ENCODE measurements at places on chromosomes 6 and 20.

GRCh38 chr20:60031107-60031506, 72.9 kb downstream of the CDH26 start:
- DNase-seq, result no peak

- no peak for DNase-seq
Measured at GRCh38 chr6:129402244-129402643, 307.7 kb downstream of the ARHGAP18 start.

GRCh38 chr6:38116248-38116647, 296.7 kb downstream of the ZFAND3 start:
- DNase-seq, result no peak

DNA sequence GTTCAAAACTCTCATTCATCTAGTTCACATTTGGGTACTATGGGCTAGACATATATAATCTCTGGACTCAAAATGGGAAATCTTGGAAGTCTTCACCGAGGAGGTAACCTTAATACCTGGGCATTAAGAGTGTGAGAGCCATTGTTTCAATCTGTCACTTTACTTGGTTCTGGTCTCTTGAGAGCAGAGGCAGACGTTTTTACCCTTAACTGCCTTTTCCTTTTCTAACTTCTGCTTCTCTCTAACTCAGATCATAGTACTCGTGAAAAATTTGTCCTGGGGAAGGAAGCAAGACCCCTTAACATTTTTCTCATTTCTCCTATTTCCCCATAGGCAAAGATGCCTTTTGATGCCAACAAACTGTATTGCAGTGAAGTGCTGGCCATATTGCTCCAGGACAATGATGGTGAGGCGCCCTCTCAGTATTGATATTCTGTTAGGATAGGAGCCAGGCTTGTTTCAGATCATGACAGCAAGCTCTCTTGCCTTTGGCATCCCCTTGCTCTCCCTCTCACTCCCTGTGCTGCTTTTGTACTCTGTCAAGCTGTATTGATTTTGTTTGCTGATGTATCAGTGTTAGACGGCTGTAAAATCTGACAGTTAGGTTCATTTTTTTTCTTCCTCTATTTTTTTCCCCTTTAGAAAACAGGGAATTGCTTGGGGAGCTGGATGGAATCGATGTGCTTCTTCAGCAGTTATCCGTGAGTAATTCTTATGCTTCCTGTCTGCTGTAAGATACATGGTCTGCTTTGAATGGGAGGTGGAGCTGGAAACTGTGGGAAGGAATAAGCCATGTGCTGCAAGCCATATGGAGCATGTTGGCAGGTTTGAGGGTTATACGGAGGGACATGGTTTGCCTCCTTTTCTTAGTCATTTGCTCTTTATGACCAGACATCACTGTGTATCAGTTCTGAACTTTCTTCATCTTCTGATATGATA, 83.5 kb downstream of the CTNNBL1 start:
- DNase-seq, result no peak

DNA sequence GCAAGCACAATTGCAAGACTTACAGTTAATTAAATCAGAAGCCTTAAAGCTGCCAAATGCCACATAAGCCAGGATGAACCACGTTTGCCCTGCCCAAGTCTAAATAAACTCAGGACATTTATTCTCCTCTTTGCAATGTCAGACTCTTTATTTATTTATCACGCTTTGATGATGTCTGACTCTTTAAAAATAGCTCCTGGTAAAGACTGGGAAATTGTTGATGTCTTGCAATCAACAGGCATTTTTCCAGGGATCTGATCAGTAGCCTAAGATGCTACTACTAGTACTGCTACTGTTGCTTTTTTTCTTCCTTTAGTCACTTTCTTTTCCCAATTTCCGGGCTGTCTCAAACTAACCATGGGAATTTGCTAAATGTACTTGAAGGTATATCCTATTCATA, 365.8 kb upstream of the MARCKS start:
- no peak for DNase-seq

GRCh38 chr6:170317718-170318117, 11.2 kb downstream of the FAM120B start:
- no peak for DNase-seq

DNA sequence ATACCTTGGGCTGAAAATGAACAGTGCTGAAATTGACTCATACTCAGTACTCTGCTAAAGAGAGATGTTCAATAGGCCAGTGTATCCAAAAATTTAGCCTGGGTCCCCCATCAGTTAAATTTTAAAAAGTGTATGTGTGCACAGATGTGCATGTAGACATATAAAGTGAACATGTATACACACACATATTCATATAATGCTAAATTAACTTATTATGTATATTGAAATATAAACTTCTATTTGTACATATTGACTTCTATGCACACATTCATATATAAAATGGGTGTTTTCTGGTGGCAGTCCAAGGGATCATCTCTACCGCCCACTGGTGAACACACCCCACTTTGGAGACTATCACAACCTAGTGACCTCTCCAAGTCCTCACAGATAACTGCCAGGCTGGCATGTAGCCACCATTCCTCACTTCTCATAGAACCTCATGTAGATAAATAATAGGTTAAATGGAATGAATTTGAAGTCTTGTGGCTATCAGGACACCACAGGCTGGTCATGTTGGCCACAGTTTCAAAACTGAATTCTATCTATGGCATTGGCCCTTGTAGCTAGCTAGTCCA, 8.8 kb downstream of the SLC22A16 start:
- no peak for DNase-seq

DNA sequence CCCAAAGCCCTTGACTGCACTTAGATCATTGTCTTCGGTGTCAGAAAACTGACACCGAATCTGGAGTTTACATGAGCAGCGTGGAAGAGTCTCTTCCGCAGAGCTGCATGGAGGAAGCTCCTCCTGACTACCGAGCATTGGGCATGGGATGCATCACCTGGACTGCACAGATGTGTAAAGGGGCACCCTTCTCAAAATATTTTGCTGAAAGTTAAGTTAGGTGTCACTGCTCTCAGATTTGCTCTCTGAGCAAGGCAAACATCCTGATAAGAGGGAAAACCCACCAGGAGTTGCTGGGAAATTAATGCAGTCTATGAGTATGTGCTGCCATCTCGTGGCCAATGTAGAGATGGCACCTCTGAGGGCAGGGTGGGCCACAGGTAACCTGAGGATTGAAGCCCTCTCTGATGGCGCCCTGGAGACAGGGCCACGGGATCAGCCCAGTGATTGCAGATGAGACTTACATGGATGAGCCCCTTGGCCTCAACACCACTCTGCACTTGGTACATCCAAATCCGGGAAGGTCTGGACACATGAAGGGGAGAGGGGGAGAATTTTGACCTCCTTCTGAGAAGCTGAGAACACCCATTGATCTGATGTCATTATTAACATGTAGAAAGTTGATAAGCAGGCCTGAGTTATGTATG, 129.9 kb downstream of the LPA start:
- peak; percentile 41 for DNase-seq

GRCh38 chr6:158816803-158817727, 2.1 kb downstream of the EZR start:
- DNase-seq, result peak; percentile 33

GRCh38 chr6:52392944-52393343, 27.2 kb upstream of the EFHC1 start:
- peak; percentile 10 for DNase-seq

DNA sequence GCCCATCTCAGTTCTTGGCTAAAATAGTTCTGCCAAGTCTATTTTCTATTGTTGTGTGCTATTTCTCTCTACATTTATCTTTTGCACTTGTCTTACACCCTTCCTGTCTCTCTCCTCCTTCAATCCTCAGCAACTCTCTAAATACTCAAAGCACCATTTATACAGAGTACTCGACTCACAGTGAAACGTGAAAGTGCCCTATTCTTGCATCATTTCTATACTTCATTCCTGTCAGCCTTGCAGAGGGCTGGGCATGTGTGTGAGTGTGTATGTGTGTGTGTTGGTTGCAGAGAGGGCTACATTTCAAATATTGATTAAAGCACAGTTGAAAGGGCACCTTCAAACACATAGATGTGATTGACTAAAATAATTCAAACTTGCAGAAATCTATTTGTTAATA, 373.2 kb upstream of the MANEA start:
- DNase-seq, result no peak

DNA sequence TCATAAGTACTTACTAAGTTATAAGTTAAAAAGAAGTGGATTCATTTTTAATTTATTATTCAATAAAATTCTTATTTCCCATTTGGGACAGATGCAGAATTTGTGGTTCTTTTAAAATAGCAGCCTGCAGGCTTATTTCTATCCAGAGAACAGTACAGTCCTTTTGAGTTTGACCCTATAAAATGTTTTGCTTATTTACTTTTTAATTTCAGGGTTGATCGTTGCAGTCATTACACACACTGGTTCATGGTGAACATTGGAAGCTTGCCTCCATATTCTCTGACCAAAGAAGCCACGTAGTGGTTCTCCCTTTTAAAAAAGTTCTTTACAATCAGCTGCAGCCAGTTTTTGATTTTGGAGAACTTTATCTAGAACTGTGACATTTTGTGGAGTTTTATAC, 122.9 kb upstream of the PDE7B start:
- DNase-seq, result no peak

DNA sequence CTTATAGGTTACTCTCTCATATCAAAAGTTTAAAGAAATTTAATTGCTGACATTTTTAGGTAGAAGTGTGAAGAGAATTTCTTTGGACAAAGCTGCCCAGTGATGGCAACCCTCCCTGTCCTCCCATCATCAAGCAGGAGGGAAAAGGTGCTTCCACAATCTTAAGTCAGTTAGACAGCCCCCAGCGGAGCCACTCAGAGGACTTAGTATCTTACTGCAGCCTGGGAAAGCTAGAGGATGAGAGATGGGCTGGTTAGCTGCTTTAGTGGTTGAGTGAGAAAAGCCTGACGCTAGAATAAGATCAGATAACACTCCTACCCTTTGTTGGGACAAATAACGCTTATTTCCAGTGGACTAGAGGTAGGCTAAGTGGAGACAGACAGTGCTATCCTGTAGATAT, 227.1 kb downstream of the RFPL4B start:
- no peak for DNase-seq

DNA sequence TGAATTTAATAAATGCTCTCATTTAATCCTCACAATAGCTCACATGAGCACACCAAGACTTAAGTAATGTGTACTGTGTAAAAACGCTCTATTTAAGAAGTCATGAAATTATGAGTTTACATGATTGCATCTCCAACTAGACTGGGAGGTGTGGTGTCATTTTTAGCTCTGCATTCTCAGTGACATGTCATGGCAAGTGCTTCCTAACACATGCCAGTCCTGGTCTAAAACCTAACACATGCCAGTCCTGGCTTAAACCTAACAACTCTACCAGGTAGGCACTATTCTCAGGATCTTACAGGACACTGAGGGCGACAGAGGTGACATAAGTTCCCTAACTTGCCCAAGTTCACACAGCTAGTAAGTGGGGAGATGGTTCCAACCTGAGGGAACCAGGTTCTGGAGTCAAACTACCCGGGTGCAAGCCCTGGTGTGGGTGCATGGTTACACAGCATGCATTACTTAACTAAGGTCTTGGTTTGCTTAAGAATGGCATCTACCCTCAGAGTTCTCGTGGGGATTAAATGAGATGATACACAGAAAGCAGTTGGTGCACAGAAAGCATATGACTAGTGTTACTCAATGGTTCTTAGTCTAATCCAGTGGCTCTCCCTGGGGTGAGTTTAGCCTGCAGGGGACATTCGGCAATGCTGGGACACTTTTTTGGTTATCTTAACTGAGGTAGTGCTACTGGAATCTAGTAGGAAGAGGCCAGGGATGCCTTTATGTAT, 14.7 kb downstream of the CLDN20 start:
- no peak for DNase-seq

DNA sequence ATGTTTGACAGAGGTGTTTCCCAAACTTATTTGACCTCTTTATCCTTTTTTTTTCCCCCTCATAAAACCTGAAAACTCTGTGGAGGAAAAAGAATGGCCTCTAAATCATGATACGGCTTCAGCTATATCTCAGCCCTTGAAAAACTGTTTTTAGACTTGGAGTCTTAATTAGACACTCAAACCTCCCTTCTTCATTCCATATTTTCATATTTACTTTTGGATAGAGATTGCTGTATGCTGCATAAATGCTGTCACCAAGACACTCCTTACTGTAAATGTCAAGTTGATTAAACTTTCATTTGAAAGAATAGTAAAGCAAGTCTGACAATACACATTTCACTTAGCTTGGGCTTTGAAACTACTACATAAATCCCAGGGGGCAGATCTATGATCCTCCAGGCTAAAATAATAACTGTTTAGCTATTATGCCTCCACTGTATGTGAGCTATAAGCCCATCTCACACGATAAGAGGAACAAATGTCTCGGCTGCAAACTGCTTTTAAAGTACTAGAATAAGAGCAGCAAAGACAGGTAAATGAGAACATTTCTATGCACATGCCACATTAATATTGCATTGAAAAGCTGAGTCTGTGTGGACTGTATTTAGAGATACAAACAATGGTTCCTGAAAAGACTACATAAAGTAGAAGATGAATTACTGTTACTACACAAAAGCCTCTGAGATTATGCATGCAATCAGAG, 141.3 kb upstream of the HMGN3 start:
- DNase-seq, result no peak

GRCh38 chr6:99002831-99003230, 55.1 kb upstream of the FBXL4 start:
- DNase-seq, result no peak

- DNase-seq, result no peak
Measured at GRCh38 chr20:33604991-33605370, 57.1 kb upstream of the C20orf144 start.

- peak; percentile 28 for DNase-seq
Measured at GRCh38 chr6:21595285-21596144, 2.0 kb downstream of the SOX4 start.

DNA sequence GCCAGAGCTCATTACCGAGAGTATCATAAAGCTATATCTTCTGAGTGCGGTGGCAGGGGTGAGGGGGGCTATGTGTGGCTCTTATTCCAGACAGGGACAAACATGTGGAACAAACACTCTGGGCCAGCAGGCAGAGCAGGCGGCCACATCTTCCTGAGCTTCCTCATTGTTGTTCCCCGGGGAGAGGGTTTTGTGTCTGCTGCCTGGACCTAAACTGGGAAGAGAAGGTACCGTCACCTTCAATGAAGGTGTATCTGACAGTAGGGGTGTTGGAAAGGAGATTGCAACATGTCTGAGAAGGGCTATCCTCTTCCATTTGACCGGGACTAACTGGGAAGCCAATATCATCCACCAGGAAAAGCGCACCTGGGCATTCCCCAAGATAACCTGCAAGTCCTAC, 1.6 kb upstream of the TFAP2D start:
- DNase-seq, result no peak

DNA sequence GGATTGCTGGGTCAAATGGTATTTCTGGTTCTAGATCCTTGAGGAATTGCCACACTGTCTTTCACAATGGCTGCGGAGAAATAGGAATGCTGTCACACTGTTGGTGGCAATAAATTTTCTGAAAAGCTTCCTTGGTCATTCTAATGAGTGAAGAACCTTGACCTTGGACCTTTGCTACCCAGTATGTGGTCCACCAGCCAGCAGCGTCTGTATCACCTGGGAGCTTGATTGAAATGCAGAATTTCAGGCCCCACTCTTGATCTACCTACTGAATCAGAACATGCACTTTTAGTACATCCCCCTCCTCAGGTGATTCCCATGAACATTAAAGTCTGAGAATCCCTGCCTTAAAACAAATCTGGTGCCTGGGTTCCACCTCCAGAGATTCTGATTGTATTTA, 27.5 kb upstream of the GLP1R start:
- DNase-seq, result no peak

GRCh38 chr6:17584241-17584803, 15.8 kb upstream of the FAM8A1 start:
- peak; percentile 49 for DNase-seq

GRCh38 chr6:91438570-91438969, 851.7 kb upstream of the MAP3K7 start:
- DNase-seq, result no peak
